ENCODE measurements at places on chromosomes 13 and 19.

DNA sequence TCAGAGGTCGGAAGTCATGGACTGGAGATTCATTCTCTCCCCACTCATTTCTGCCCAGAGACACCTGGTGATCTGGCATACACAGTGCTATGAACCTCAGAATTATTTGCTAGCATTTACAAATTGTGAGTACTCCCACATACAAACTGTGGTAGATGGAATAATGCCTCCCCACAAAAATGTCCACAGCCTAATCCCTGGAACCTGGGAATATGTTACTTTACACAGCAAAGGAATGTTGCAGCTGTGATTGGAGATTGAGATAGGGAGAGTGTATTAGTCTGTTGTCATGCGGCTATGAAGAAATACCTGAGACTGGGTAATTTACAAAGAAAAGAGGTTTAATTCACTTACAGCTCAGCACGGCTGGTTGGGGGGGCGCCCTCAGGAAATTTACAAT lies 3.1 kb upstream of the UQCRFS1 start:
- DNase-seq, result no peak

GRCh38 chr13:34156841-34157365 lies 339.0 kb downstream of the RFC3 start:
- peak; percentile 78 for DNase-seq

DNA sequence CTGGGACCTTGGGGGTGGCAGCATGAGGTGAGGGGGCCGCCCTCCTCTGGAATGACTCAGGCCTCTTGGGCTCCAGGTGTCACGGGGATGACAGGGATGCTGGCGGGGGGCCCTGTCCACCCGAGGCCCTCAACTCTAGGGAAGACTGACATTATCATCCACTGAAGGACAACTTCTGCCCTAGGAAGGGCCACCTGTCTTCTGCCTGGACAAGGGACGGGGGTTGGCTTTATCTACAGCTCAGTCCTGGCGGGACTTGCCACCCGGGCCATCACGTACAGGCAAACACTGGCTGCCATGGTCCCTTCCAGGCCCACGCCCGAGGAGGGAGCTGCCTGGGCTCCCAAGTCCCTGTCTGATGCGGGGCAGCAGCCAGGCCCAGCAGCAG lies 130.7 kb downstream of the STK24 start:
- DNase-seq, result no peak

DNA sequence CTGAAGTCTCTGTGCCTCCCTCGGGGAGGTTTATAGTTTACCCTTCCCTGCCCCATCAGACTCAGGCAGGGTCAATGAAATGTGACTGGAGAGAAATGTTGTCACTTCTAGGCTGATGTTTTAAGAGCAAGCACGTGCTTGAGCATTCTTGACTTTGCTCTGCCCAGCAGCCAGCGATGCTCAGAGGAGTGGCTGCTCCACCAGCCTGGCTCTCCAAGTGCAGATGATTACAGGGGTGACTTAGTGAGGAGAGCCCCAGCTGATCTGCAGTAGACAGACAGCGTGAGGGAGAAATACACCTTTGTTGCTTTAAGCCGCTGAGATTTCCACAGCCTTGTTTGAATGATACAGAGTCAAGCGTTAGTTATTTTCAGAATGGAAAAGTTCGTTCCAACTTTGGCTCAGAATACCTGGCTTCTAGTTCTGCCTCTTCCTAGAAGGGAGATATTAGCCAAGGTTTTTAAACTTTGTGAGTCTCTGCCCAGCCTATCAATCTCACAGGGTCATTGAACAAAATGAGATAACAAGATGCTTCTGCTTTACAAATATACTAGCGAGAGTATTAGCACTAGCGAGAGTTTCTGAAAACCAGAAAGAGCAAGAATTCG lies 143.6 kb downstream of the OXGR1 start:
- DNase-seq, result no peak

DNA sequence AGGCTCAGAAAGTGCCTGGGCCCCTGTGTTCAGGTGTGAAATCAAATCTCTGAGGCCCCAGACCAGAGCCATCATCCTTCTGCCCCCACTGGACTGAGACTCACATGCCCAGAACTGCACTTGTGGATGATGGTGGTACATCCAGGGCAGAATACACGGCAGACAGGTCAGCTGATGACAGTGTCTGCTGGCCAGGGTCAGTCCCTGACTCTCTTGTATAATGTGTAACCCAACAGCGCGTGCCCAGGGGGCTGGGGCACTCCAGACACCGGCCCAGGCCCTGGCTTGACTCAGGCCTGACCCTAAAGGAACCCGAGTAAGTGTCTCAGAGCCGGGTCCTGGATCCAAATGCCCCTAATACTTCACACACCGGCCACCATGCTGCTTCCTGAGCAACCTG lies 37.4 kb upstream of the GATAD2A start:
- peak; percentile 1 for DNase-seq

GRCh38 chr13:85313761-85314503 lies 485.3 kb downstream of the SLITRK6 start:
- DNase-seq, result no peak

DNA sequence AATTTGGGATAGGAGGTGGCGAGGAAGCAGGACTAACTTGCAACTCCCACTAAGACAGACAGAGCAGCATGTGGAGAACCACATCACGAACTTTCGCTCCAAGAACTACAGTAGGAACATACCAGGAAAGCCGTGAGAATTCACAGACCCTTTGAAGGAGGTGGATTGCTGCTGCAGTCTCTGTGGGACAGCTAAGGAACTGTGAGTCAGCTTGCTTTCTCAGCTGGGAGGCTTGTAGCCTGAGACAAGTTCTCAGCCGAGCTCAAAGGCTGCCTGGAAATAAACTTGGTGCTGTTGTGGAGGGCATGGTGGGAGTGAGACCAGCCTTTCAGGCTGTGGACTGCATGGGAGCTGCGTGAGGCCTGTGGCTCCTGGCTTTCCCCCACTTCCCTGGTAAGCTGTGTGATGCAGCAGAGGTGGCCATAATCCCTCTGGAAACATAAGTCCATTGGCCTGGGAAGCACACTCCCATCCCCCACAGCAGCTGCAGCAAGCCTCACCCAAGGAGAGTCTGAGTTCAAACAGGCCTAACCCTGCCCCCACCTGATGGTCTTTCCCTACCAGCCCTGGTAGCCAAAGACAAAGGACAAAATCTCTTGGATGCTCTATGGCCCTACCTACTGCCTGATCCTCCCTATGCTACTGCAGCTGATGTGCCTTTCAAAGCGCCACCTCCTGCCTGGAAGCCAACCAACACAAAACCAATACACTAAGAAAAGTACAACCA lies 441.1 kb upstream of the HTR2A start:
- DNase-seq, result no peak

DNA sequence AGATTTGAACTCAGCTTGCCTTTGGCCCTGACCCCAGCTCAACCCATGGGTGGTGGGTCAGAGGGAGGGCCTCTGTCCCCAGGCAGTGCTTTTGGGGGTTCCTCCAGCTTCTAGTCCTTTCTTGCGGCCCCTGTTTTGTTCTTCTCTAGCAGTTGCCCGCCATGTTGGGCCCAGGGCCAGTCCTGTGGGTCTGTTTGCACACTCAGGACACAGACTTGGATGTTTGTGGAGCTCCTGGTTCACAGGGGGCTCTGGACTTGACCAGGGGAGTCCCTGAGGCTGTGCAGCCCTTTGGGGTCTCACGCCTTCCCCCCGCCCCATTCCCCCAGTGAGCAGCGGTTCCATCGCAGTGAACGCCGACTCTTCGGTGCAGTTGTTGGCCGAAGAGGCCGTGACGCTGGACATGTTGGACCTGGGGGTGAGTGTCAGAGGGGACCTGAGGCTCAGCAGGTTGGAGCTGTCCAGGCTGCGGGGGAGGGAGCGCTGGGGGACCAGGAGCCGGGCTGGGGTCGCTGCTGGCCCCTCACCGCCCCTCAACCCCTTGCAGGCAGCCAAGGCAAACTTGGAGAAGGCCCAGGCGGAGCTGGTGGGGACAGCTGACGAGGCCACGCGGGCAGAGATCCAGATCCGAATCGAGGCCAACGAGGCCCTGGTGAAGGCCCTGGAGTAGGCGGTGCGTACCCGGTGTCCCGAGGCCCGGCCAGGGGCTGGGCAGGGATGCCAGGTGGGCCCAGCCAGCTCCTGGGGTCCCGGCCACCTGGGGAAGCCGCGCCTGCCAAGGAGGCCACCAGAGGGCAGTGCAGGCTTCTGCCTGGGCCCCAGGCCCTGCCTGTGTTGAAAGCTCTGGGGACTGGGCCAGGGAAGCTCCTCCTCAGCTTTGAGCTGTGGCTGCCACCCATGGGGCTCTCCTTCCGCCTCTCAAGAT lies 2.5 kb downstream of the ATP5F1D start:
- DNase-seq, result peak; percentile 81

GRCh38 chr19:925526-926322 lies at the start of gene ARID3A:
TSS of gene ARID3A (plus strand) at chr19:926035. CDS start at chr19:929529, 3,494 bp downstream.
- DNase-seq, result peak; percentile 92

All from NB4 (cell line).